ENCODE measurements at places on chromosomes 7 and 10. TPM values are rescaled to one million over a fixed set of nuclear protein-coding genes. Genes with fewer than 3 reads are reported as not detected.

Gene GATA3
- 0.15 TPM for total RNA-seq

Gene IL6
- total RNA-seq: 2.2 TPM

Gene GPR37
- 1.6 TPM for total RNA-seq

Gene TRPV6
- 0.47 TPM for total RNA-seq

Gene RBP3
- 0.24 TPM for total RNA-seq

GRCh38 chr7:129401228-129401966 lies 32.8 kb upstream of the STRIP2 start:
- no peak for ATAC-seq

- ATAC-seq: peak; percentile 50
Measured at GRCh38 chr7:35648367-35648766, 46.6 kb downstream of the HERPUD2 start.

DNA sequence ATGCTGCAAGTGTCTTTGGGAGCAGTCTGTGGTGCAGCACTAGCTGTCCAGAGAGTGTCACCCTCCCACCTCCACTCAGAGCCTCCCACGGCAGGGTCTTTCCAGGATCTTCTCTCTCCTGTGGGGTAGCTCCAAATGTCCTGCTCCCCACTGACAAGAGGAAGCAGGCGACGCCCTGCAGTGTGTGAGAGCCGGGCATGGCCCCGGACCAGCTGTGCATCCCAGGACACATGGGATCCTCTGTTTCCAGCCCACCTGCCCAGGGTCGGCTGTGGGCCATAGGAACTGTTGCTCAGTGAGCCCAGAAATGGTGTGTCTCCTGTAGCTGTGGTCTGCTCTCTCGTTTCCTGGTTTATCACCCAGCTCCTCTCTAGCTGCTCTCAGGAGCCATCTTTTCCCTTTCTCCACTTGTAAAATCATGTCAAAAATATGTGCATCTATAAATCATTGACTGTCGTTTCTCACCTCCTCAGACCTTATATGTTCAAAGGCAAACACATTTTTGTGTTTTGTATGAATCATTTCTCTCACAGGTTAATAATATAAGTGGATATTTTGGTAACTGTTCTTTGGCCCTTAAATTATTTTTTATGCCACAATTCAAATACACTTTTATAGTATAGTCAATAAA lies 74.9 kb downstream of the VWC2 start:
- ATAC-seq: no peak

- no peak for ATAC-seq
Measured at GRCh38 chr7:33841705-33842129, 63.6 kb upstream of the BMPER start.

- ATAC-seq: peak; percentile 98
Measured at GRCh38 chr7:74061840-74062539, 21.6 kb upstream of the LIMK1 start.

GRCh38 chr10:75978213-75978612 lies 546.8 kb downstream of the LRMDA start:
- ATAC-seq: no peak

DNA sequence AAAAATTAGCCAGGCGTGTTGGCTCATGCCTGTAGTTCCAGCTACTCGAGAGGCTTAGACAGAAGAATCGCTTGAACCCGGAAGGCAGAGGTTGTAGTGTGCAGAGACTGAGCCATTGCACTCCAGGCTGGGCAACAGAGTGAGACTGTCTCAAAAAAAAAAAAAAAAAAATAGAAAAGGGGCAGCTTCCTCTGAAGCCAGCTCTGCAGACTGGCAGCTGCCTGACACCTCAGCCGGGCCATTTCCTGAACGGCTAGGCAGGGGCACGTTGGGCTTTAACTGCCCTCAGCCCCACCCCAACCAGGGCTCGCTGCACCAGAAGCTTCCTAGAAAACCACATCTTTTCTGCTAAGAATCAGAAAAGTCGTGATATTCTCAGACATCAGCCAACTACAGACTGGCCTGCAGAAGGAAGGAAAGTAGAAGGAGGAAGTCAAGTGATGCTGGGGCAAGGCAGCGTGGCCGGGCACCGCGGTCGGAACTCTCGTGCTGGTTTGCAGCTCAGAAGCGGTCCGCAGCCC lies 38.0 kb downstream of the PRKAG2 start:
- ATAC-seq: no peak

GRCh38 chr7:77788327-77788902 lies 9.8 kb downstream of the TMEM60 start:
- no peak for ATAC-seq

GRCh38 chr7:105036217-105037168 lies 22.5 kb downstream of the KMT2E start:
- ATAC-seq: no peak

DNA sequence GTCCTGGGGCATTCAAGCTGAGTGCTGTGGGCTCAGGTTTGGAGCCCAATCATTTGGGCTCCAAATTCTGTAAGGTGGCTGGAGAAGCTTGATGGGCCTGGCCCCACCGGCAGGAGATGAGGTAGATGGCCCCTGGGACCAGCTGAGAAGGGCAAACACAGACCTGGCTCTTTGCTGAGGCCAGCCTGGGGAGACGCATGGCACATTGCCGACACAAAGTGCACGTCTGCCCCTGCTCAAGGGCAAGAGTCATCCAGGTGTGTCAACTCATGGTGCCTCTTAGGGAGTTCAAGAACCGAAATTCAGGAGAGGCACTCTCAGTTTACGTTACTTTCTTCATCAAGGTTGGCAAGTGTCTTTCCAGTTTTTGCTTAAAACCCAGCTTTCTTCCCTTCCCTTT lies 227.5 kb downstream of the LRMDA start:
- no peak for ATAC-seq

GRCh38 chr7:70566671-70567070 lies 565.3 kb upstream of the GALNT17 start:
- ATAC-seq: no peak

Data from motor neuron (in vitro differentiated cells).